Activated CD4-positive, alpha-beta T cell treated with anti-CD3 and anti-CD28 coated beads for 1 hour (primary cell): ENCODE measurements at places on chromosomes 1 and 21.

GRCh38 chr1:86156566-86157455, at the start of gene COL24A1:
TSS of gene COL24A1 (minus strand) at chr1:86156772. CDS start at chr1:86156396, 376 bp downstream.
- no peak for DNase-seq

DNA sequence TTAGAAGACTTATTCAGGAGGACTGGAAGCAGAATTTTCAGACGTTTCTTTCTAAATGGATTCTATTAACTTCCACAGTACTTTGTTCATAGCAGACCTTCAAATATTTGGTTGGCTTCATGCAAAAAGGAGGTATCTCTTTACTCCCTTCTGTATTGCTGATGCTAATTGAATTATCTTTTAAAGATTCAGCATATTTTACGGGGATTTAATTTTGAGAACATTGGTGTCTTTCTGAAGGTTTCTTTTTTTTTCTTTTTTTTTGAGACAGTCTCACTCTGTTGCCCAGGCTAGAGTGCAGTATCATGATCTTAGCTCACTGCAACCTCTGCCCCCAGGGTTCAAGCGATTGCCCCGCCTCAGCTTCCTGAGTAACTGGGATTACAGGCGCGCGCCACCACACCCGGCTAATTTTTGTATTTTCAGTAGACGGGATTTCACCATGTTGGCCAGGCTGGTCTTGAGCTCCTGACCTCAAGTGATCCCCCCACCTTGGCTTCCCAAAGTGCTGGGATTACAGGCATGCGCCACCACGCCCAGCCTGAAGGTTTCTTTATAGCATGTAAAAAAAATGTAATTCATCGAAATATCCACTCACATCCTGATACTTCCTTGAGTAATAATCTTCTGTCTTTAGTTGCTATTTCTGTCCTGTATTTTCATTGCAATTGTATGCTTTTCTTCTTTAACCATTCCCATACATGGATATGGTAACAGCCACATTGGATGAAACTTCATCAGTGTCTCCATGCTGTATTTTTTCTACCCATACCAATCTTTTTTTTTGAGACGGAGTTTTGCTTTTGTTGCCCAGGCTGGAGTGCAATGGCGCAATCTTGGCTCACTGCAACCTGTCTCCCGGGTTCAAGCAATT, 14.5 kb downstream of the CNST start:
- DNase-seq, result no peak

DNA sequence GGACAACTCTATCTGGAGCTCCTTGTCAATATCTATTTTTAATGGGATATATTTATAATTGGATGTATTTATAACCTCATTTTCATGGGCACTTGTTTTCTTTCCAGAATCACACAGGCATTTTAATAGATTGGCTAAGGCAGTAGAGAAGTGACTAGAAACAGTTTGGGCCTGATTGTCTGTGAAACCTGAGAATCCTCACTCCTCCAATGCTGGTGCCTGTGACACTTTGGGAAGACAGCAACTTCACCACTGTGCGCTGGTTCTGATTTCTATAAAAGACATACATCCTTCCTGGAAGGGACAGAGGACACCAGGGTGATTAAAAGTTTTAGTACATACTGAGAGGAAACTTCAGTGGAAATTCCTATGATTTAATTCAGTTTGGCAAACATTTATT, 39.6 kb upstream of the RXRG start:
- DNase-seq, result no peak

DNA sequence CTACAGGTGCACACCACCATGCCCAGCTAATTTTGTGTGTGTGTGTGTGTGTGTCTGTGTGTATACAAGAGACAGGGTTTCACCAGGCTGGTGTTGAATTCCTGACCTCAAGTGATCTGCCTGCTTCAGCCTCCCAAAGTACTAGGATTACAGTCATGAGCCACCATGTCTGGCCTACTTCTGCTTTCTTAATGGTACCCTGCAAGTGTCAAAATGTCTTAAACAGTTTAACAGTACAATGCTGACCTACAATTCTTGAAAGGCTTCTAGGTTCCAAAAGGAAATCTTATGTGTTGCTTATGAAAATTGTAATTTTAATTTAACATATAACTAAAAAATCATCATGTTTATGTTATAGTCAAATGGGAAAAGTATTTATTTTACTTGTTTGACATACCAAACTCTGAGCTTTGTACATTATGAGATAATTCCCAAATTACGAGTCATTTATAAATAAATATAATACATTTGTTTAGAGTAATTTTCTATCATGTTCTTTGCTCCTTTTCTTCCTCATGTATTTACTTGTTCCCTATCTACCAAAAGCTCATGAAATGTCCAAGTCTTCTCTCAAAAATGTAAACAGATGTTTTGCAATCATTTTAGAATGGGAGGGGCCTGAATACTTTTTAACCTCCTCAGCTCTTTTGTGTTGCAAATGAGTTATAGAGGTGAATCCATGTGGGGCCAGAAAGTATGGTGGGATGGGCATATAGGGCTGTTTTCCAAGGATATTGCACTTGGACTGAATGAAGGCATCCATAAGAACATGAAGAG, 8.4 kb upstream of the VCAM1 start:
- no peak for DNase-seq

DNA sequence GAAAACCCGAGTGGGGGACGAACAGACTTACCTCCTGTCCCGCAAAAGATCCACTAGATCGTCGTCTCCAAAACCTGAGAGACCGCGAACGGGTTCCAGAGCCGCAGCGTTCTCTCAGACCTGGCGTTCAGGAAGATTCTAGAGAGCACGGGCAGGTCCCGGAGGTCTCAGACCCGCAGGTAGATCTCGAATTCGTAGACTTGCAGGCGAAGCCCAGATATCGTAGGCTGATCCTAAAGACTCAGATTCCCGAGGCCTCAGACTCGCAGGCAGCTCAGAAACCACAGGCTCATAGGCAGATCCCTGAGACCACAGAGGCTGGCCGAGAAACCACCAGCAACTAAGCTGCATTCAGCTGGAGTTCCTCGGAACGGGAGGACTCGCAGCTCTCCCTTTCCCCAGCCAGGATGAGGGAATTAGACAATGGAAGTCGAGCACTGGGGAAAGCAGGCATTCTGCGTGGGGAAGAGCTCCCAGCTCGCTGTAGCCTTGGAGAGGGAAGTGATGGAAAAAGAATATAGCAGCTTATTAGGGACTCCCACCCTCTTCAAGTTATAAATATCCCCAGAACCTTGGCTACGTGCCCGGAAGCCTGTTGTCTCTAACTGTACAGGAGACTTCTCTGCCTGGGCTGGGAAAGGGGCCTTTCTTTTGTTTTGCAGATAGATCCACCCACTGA, at the start of gene ZNF436:
Gene ZNF436 (minus strand): TSS at position 502 of the 679 bp plus-strand sequence. CDS start 1,831 bp downstream, outside the sequence.
- DNase-seq, result peak; percentile 11

DNA sequence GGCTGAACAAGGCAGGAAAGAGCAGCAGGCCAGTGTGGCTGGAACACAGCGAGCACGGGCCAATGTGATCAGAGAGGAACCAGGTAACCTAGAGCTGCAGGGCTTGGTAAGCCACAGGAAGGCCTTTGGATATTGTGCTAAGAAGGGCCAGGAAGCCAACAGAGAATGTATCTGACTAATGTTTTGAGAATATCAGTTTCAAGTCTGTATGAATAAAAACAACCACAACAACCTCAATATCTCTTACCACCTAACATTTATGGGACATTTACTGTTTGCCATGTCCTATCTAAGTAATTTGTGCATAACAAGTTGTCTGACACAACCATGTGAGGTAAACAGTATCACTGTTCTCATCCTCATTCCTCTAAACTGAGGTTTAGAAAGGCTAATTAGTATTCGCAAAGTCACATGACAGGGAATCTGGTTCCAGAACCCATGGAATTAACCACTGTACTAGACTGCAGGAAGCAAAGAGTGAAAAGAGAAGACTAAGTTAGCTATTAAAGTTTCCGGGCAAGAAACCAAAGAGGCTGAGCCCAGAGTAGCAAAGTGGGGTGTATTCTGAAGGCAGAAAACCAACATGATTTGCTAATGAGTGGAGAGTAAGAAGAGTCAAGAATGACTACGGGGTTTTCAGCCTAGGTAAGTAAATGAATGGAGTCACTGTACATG, 38.9 kb downstream of the SPRTN start:
- no peak for DNase-seq

- DNase-seq, result no peak
Measured at GRCh38 chr1:97918961-97919360, 1.9 kb downstream of the DPYD start.

GRCh38 chr1:26021647-26022403, at the start of gene EXTL1:
TSS of gene EXTL1 (plus strand) at chr1:26021775. CDS start at chr1:26022647, 872 bp downstream.
- no peak for DNase-seq

DNA sequence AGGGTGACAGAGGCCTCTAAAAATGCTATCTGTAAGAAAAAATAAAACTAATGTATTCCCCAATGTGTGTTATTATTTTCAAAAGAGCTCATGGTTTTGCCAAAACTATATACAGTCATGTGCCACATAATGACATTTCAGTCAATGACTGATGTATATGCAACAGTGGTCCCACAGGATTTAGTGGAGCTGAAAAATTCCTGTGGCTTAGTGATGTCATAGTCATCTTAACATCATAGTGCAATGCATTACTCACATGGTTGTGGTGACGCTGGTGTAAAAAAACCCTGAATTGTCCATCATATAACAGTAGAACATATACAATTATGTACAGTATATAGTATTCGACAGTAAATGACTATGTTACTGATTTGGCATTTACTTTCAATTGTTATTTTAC, 172.4 kb downstream of the CACNA1E start:
- DNase-seq, result no peak

DNA sequence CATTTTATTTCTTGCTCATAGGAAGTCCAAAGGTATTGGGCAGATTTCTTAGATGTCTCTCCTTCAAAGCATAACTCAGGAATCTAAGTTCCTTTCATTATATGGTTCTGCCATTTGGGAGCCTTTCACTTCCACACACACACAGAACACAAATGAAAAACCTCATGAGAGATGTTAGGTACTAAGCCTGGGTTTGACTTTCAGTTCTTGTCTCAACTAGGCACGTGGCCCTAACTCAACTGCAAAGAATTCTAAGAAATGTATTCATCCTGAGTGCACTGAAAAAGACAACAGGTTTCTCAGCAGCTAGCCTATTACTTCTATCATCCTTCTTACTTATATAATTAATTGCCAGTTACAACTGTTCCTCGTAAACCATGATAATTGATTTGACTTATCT, 190.0 kb upstream of the SAMSN1 start:
- DNase-seq, result no peak

GRCh38 chr1:186864296-186864695, 35.5 kb downstream of the PLA2G4A start:
- no peak for DNase-seq

- no peak for DNase-seq
Measured at GRCh38 chr1:221824025-221824424, 82.1 kb upstream of the DUSP10 start.

GRCh38 chr1:178174539-178174938, 80.6 kb downstream of the RASAL2 start:
- DNase-seq, result no peak

- DNase-seq, result no peak
Measured at GRCh38 chr1:214420833-214421232, 130.6 kb downstream of the PTPN14 start.
